ENCODE measurements at places on chromosomes 1 and 21.

DNA sequence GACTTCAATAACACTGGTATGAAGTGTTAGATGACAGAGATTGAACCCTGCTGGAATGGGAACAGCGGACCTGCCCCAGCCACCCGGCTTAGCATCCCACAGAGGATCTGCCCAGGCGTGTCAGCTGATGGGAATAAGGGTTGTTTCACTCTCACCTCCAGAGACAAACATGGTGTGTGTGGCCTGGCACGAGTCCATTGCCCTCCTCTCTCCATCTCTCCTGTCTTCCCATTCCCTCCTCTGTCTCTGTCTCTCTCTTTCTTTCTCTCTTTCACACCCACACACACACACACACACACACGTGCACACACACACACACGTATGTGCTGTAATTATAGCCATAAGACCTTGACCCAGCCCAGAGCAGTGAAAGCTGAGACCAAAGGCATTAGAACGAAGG lies 200.2 kb downstream of the HIVEP3 start:
- peak; percentile 21 for DNase-seq

DNA sequence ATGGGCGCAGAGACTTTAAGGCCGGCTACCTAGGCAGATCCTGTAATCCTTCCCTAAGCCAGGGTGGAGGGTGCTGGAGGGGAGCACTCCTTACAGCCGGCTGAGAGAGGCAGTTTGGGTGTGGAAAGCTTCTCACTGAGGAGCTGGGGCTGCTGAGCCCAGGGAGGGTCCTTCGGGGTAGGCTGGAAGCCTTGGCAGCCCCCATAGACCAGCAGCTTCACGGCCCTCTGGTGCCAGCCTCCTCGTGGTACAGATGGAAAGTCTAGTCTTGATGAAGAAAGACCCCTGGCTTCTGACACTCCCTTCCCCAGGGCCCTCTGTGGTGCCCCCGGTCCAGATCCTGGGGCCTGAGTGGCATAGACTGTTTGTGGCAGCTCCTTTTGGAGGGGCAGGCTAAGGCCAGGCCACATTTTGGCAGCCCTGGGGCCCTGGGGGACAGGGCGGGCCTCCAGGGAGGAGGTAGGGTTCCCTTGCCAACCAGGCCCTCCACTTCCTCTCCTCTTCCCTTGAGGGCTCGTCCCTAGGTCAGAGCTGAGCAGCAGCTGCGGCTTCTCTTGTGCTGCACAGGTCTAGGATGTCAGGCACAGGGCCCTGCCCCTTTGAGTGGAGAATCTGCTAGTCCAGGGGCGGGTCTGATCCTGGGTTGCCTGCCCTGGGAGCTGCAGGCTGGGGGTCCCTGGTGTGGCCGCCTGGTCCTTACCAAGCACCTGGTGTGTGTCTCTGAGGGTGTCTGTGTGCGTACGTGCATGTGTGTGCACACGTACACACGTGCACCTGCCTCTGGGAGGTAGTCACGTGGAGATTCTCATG lies 4.8 kb downstream of the AMPD2 start:
- no peak for DNase-seq

GRCh38 chr1:235954306-235955283 lies 87.9 kb upstream of the LYST start:
- no peak for DNase-seq

DNA sequence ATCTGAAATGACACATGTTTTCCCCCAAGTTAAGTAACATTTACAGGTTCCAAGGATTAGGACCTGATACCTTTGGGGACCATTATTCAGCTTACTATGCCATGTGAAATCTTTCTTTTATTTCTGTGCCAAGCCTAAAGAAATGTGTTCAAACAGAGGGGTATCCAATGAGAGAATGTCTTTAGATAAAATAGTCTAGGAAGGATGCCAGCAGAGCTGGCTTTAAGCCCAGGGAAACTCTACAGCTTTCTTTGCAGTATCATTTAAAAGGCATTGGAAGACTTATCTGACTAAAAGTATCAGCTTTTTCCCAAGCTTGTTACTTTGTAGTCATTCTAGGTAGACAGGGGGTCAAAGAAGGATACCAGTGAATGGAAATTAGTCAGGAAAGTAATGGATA lies 860.4 kb downstream of the PLA2G4A start:
- peak; percentile 26 for DNase-seq

DNA sequence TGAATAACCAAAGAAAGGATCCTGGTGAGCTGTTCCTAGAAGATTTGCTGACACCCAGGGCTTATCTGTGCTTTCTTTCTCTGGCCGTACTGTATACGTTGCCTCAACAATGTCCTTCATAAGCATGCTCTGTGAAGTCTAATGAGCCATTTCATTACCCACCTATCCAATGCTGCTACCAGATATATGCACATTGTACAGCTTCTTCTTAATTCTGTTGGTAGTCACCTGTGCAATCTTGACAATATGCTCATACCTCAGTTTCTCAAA lies 731.8 kb upstream of the NCAM2 start:
- DNase-seq = no peak

DNA sequence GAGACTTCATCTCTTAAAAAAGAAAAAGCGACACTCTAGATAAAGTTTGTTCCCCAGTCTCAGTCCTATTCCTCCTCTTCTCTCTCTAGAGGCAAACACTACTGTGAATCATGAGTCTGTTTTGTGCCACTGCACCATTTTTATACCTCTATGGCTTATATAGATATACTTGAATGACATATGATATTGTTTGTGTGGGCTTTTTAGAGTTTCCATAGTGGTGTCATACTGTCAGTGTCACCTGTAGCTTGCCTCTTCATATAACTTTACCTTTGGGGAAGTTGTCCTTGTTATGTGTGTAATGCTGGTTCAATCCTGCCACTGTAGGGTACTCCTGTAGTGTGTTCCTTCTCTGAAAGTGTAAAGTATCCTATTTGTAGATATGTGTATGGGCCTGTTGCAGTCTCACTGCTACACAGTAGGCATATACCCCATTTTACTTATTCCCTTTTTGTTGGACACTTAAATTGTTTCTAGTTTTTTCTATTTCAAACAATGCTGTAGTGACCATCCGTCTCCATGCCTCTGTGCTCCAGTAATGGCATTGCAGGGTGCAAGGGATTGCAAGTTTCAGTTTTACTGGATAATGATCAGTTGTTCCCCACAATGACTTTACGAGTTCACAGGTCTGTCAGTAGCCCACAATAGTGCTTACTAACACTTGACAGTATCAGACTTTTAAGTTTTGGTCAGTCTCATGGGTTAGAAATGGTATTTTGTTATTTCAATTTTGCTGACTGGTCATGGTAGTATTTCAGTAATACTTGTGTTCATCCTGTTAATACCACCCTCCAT lies 2.7 kb downstream of the PRMT2 start:
- DNase-seq = no peak

- no peak for DNase-seq
Measured at GRCh38 chr1:31607360-31607759, 10.1 kb upstream of the HCRTR1 start.

GRCh38 chr1:217393896-217394295 lies 237.0 kb downstream of the GPATCH2 start:
- no peak for DNase-seq

- DNase-seq = no peak
Measured at GRCh38 chr1:248805876-248806275, 19.8 kb downstream of the SH3BP5L start.

DNA sequence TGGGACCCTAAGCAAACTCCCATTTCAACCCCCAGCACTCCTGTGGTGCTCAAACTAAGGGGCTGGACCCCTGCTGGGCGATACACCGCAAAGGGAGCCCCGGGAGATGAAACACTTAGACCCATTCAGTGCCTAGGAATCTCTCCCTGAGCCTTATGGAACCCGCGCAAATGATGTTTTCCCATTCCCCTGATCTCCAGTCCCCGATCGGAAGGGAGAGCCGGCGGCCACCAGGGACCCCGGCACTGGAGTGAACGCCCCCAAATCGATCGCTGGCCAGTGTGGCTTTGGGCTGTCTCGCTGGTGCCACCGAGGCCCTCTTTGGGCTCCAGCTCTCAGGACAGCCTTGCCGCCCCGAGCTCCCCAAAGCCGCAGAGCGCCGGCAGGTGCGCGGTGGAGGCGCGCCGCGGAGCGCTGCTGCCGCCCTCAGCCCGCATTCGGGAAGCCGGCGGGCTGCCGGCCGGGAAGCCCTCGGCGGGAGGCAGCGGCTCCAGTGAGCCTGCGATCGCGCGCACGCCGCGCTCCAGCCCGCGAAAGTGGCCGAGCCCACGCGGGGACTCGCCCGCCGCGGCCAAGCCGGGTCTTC lies 1.1 kb downstream of the PLXNA2 start:
- DNase-seq = no peak

DNA sequence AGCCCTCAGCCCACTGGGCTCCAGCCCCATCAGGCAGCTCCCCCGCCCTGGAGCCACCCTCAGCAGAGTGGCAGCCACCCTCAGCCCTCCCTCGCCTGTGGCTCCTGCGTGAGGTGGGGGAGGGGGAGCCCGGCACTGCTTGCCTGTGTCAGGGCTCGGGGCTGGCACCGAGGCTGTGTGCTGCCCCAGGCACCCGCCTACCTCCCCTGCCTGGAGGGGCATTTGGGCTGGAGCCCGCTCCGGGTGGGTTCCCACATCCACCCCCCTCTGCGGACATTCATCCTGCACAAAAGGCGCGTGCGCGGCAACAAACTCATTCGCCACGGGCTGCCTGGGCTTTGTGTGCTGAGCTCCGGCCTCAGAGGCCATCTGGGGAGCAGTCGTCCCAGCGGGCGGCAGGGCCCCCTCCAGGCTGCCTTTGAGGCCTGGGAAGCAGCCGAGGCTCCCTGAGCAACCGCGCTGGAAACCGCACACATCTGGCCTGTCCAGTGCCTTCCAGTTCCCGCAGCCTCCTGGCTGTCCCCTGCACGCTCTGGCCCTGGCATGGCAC lies 12.6 kb upstream of the TNFRSF14 start:
- DNase-seq = no peak

DNA sequence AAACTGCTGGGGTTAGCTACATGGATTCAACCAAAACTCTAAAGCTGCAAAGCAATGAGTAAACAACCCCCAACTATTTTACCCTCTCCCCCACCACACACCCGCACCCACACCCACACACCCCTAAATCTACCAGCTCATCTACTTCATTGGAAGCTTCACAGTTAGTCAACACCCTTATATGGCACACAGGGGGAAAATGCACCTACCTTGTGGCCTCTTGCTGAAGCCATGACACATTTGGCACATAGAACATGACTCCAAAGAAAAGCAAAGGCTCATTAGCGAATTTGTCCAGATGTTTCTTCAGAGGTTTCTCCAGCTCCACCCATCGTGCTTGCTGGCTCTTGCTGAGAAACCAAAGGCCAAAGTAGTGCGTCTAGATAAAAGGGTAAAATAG lies 99.8 kb downstream of the PTPN14 start:
- peak; percentile 75 for DNase-seq

DNA sequence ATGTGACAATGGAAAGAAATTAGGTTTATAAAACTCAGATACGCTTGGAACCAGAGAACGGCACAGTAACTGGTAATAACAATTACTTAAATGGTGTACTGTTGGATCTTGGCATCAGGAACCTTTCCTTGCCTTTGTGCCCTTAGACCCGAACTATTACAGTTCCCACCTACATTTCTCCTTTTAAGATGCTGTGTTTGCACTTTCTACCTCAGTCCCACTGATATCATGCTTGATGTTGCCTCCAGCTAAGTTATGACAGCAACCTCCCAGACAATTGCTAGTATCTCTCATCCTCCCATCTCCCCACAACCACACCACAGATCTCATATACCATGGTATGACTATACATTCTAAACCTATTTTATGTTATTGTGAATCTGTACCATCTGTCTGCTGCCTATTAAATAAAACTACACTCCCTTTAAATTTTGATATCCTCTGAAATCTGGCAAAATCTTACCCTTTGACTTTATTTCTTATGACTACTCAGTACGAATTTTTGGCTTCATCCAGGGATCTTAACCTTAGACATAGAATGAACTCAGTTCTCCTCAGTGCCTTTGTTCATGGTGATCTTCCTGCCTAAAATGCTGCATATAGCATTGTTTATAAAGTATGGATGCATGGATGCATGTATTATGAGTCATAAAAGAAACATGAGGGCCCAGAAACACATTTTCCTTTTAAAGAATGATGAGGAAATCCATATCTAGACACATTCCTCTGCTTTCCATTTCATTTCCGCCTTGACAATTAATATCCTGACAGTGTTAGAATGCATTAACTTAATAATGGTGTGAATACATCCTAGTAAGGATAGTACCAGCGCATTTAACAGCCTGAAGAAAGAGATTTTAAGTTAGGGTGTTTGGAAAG lies 64.1 kb downstream of the LRRC8D start:
- DNase-seq = no peak

- DNase-seq = no peak
Measured at GRCh38 chr1:200380589-200381021, 29.2 kb downstream of the ZNF281 start.

DNA sequence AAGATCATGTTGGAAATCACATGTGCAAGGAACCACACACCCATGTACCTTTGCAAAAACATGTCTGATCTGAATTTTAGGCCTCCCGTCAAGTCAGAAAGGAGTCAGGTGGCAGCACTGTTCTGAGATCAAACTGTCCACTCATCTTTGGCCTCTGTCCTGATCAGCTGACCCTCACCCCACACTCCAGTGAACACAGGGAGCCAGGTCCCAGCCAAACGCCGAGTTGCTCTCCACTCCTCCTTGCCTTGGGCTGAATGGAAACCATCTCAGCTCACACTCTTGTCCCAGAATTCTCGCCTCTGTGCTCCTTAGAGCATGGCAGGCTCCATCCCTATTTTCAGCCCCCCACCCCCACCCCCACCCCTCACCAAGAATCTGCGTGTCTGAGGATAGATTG lies 4.6 kb upstream of the RNF186 start:
- no peak for DNase-seq
